ENCODE measurements at places on chromosomes 4 and X. TPM values are rescaled to one million over a fixed set of nuclear protein-coding genes. Genes with fewer than 3 reads are reported as not detected.

GRCh38 chr4:138967313-138967712, 48.3 kb upstream of the NOCT start:
- DNase-seq: no peak

DNA sequence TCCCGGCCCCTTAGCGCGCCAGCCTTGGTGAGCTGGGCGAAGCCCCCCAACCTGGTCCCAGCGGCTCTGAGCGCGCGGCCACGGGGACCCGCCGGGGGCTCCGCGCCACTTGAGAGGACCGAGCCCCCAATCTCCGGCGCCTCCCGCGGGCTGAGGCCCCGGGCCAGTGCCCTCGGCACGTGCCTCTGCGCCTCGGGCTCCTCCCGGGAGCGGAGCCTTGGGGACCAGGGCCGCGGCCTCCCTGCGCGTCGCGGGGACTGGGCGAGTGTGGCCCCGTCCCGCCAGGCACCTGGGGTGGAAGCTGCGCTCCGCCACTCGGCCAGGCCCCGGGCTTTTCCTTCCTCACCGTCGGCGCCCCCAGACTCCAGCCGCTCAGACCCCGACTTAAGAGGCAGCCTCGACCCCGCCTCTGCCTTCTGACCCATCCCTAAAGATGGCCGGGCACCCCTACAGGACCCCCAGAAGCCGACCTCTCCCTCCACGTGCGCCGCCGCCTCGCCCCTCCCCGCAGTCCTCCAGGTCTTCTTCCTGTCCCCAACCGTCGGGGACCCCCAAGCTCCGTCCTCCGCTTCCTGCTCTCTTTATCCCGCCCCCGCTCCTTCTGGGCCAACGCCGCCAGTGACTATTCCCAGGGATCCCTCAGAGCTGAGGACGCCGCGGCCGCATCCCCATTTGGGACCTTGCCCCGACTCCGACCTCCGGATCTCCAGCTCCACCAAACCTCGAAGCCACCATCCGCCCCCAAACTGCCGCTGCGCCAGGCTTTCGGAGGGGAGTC, 752 bp downstream of the ERAS start:
- DNase-seq: no peak

DNA sequence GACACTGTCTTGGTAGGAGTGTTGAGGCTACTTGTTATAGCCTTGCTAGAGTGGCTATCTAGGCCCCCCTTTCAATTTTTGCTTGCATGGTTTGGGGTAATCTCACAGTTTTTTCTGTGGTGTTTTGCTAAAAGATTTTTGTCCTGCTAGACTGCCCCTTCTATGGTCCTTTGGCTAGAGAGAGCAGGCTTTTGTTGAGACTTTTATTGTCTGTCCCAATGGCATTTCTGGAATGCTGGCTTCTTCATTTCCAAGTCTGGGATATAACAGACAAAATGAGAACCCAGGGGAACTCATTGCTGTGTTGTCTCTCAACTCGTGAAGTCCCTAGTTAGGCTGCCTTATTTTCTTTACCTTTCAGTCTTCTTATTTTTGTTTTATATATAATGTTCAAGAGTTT, 160.2 kb upstream of the ZC4H2 start:
- DNase-seq: no peak

The SAP30 gene
- not detected for polyA plus RNA-seq

The SATL1 gene
- polyA plus RNA-seq: 0.34 TPM

DNA sequence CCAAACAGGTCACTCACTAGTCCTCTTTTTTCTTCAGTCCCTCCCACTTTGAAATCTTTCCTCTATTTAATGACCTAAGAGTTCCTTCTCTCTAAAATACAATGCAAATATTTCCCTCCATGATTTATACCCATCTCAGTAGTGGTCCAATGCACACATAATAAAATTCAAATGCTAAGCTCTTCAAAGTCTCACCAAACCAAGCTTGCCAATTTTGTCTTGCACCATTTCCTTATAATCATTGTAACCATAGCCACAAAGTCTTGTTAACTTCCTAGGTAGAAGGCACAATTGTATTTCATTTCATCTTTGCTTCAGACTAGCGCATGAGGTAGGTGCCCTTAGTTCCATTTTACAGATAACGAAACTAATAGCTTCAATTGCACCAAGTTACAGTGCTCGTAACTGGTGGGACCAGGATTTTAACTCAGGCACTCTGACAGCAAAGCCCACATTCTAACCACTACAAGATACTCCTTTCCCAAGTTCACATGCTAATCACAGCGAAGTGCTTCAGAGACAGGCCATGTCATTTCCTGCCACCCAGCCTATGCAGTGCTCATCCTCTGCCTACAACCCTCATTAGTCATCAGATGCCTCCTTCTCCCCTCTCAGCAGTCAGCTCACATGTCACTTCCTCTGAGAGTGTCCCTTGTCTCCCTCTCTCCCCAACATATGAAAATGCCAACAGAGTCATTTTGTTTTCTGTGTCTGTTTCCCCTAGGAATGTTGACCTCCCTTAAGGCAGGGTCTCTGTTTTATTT, 66.9 kb upstream of the PPARGC1A start:
- DNase-seq: no peak

The KCNIP4 gene
- polyA plus RNA-seq: 3.3 TPM

The BLTP1 gene
- 66.9 TPM for polyA plus RNA-seq

GRCh38 chrX:1564750-1565683, 26.4 kb upstream of the AKAP17A start:
- no peak for DNase-seq

- no peak for DNase-seq
These were observed 126.5 kb downstream of the CBR4 start for GRCh38 chr4:168883513-168883912.

DNA sequence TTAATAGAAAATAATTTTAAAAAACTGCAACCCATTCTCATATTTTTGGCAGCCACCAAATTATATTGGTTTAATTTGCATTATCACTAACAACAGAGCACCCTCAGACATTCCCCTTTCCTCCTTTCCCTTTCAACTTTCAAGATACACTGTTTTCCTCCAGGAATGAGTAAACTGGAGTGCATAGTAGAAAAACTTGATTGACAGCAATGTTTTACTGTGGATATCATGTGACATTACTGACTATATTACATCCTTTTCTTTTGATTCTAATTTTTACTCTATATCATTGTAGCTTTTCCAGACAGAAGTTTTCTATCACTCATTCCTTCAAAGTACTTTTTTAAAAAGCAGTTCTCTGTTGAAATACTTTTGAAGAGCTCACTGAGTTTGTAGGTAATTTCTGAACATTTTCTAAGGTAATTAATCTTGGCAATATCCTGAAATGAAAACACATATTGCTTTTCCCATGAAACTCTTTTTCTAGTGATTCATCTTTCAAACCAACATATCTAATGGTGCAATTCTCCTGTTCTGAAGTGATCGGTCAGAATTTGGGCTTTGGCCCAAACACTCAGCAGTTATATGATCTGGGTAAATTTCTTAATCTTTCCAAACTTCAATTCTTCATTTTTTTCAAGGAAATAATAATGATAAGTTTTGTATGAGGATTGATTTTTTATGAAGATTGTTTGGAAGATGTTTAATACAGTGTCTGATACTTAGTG, 920.4 kb upstream of the EPHA5 start:
- no peak for DNase-seq

DNA sequence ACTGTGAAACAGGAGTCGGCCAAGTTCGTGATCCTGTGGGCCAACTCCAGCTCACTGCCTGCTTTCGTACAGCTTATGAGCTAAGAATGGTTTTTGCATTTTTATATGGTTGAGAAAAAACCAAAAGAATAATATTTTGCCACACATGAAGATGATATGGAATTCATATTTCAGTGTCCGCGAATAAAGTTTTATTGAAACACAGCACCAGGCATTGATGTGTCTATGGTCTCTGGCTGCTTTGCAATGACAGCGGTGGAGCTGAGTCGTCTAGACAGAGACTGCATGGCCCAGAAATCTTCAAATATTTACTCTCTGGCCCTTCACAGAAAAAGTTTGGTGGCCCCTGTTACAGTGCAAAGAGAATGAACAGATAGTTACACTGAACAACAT, 20.2 kb downstream of the CLCN4 start:
- no peak for DNase-seq

The CFAP97 gene
- not detected for polyA plus RNA-seq

GRCh38 chr4:147765121-147765529, 33.2 kb downstream of the ARHGAP10 start:
- DNase-seq: no peak

The IL1RAPL1 gene
- not detected for polyA plus RNA-seq

DNA sequence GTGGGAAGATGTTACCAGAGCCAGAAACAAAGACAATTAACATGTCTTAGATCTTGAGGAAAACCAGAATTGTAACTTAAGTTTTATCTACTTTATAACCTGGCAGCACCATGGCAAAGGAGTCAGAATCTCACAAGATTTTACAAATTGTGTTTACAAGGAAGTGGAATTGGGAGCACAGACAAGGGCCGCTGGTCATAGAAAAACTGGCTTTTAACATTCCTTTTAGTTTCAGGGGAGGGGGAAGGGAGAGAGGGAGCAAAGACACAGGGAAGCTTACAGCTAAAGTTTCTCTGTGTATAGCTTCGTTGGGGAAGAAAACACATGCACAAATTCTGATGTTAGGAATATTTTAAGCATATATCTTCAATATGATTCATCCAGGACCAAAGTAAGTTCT, 10.3 kb upstream of the UGT2B11 start:
- peak; percentile 0 for DNase-seq

The HCCS gene
- 30.2 TPM for polyA plus RNA-seq

The LANCL3 gene
- 0.94 TPM for polyA plus RNA-seq

The NIPAL1 gene
- 9.7 TPM for polyA plus RNA-seq

The GPR119 gene
- polyA plus RNA-seq: not detected

The CLDN2 gene
- 0.50 TPM for polyA plus RNA-seq

The XG gene
- 1.5 TPM for polyA plus RNA-seq

DNA sequence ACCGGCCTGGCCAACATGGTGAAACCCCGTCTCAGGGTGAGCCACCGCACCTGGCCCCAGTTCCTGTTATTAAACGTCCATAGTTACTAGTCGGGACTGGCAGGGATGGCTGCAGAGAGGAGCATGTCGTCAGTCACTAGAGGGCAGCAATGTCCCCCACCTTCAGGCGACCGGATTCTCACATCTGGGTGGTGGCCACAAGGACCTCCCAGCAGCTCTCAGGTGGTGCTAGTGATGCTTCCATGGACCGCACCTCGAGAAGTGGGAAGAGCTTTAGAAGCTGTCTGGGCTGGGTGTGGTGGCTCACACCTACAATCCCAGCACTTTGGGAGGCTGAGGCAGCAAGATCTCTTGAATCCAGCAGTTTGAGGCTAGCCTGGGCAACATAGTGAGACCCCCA, 13.3 kb upstream of the IL3RA start:
- DNase-seq: peak; percentile 20

The TREX2 gene
- polyA plus RNA-seq: 1.3 TPM

The NSG1 gene
- 8.1 TPM for polyA plus RNA-seq

The GRPR gene
- 0.66 TPM for polyA plus RNA-seq

DNA sequence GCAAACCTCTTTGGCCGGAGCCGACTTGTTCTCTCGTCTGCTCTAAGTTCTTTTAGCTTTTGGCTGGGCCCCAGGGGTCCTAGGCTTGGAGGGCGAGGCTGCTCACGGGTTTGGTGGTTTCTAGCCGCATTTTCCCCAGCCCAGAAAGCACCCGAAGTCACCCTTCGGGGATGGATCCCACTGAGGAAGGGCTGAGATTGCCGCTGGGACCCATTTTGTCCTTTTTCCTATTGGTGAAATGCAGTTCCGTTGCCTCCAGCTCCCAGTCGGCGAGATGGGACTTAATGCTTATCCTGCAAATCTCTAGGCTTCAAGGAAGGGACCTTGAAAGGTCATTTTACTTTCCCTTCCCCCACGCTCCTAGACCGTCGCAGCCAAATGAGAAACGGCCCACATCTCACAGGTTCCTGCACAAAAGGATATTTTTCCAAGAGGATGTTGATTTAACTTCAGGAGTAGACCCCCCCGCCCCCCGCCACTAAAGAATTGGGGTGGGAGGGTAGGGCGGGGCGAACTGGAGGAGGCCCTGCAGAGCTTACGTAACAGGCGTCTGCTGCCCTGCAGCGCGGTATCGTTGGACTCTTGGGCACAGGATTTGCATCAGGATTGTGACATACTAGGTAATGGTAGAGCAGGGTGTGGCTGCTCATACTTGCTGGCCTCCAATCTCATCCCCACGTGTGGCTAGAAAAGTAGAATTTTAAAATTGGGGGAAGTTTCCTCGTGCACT, 564 bp downstream of the PGK1 start:
- peak; percentile 29 for DNase-seq

- DNase-seq: no peak
These were observed 34.0 kb downstream of the ZNF827 start for GRCh38 chr4:145904413-145905177.

The TMEM128 gene
- 22.6 TPM for polyA plus RNA-seq

GRCh38 chrX:134735015-134735414, 76.7 kb upstream of the PLAC1 start:
- no peak for DNase-seq

GRCh38 chrX:100477958-100478357, 67.9 kb upstream of the PCDH19 start:
- DNase-seq: peak; percentile 87

DNA sequence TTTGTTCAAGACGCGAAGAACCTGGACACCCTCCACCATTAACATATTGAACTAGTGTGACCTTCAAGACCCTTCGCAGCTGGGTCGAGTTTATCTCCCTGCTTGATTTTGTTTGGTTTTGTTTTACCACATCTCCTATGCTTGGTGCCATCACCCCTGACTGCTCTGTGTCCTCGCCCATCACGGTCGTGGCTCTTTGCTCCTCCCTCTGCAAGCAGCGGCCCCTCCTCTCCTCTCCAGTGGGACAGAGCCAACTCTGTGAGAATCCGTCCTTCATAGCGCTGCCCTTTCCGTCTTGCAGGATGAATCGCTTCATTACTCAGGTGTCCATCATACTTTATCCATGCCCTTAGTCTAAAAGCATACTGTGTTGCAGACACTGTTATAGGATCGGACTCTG, 9.1 kb upstream of the FAM149A start:
- DNase-seq: no peak

DNA sequence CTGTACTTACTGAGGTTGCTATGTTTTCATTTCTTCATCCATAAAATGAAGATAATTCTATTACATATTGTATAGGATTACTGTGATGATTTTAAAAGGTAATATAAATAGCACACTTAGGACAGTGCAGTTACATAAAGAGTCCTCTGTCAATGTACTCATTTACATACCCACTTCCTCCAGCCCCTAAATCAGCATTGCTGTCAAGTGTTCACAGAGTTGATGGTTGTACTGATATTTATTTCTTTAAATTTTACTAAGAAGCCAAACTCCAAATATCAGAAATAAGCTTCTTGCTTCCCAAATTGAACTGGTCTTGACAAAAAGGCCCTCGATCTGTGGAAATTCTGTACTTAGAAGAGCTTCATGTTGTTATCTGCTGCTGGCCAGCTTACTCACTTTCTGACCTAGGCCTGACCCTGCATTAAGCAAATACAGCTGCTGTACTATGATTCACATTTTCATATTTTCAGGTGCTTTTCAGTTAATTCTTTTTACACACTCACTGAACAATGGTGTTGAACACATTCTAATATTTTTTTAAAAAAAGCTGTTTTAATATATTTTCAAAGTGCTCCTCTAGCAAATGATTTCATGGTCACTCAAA, 259.6 kb downstream of the UNC5C start:
- DNase-seq: no peak

GRCh38 chr4:64870558-64870957, 461.3 kb upstream of the TECRL start:
- DNase-seq: no peak

All from muscle of arm (tissue), 14 donors.